ENCODE measurements at places on chromosomes 11 and 22.
A peak's percentile ranks its signal among the peaks of the same experiment; 100 is the strongest.

DNA sequence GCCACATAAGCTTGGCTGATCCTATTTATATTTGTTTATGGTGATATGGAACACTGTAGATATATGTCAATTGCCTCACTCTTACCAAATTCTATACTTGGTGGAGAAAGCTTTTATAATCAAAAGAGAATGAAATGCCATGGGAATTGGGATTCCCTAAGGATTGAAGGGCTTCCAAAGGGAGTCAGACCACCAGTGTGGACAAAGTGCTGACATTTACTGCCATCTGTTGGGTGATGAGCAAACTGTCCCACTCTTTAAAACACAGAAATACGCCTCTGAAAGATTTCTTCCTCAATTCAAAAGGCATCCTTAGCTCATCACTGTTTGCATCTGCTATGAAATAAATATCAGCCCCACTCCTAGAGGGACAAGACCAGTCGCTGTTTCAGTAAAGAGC lies 7.1 kb downstream of the SLC1A2 start:
- no peak for DNase-seq

- DNase-seq = no peak
Observed at GRCh38 chr11:46038529-46038928, 82.7 kb downstream of the PHF21A start.

GRCh38 chr11:1998290-1998689 lies 648 bp upstream of the H19 start:
- DNase-seq = no peak

- DNase-seq = peak; percentile 43
Observed at GRCh38 chr11:33857933-33858371, 33.9 kb downstream of the LMO2 start.

DNA sequence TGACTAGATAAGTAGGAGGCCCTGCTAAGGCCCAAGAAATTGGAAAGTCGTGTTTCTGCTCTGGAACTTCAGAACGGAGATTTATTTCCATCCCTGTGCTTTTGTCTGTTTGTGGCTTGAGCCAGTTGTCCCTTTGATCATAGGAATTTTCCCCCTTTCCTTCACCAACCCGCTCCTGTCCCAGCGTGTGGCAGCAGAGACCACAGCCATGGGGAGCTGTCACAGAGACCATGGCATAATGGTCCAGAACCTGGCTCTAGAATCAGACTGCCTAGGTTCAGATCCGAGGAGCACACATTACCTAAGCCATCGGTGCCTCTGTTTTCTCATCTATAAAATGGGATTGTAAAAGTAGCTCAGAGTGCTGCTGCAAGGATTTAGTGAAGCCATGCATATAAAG lies 128.1 kb downstream of the GALNT18 start:
- DNase-seq = no peak

- no peak for DNase-seq
Observed at GRCh38 chr11:19961225-19961624, 199.1 kb downstream of the DBX1 start.

- DNase-seq = no peak
Observed at GRCh38 chr11:14218728-14219127, 140.3 kb downstream of the RRAS2 start.

GRCh38 chr22:44459041-44459440 lies 39.0 kb downstream of the RTL6 start:
- no peak for DNase-seq

DNA sequence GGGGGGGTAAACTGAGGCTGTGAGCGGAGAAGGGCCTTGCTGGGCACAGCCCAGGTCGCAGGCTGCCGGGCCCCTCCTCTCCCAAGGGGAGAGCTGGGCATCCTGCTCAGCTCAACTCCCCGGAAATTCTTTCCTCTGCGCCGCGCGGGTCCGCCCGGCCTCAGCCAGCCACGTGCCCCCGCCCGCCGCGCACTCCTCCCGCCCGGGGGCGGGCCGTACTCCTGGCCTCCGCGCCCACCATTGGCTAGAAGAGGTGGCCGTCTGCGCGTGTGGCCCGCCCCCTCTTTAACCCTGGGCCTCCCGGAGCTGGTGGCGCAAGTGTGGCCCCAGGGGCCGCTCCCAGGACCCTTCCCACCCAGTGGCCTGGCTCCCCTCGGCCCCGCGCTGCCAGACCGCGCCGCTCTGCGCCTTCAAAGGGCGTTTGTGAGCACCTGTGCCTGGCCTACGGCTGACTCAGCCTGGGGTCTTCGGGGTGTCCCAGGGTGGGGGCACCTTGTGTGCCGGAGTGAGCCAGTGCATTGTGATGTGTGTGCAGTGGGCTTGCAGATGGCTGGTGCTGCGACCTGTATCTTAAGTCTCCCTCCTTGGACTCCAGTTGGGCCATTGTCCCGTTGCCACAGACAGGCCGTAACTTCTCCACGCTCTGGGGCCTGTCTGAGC lies 2.0 kb downstream of the MRGPRF start:
- DNase-seq = no peak

GRCh38 chr22:44319685-44320084 lies 6.9 kb upstream of the SHISAL1 start:
- no peak for DNase-seq

DNA sequence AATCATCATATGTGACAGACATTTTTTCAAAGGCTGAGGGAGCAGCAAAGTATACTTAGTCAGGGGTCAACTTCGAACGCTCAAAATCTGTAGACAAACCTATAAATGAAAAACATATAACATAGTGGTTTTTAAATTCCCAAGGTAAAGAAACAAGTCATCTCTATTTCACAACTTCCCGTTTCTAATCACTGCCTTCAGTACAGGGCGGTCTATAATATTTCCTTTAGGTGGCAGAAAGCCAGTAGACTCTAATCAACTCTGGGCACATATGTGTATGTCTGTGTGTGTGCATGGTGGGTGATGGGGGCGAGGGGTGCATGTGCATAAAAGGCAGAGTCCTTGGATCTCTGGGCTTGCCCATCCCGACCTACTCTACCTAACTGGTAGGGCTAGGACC lies 55.0 kb upstream of the ARFGAP3 start:
- DNase-seq = no peak

DNA sequence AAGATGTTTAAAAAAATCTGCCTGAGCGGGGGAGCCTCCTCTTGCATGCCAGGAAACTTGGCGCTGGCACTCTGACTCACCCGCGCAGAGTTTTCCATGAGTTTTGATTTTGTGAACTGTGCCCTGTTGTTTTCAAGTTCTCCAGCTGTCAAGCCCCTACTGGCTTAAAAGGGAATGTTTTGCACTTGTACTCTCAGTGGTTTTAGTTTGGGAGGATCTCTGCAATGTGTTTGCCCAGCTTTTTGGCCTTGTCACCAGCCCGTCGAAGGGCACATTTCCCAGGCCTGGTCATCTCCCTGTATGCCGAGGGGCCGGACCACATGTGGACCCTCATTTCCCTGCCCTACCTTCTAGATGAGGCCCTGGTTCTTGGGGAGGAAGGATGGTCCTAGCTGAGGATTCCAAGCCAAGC lies 12.2 kb downstream of the MRGPRF start:
- no peak for DNase-seq

DNA sequence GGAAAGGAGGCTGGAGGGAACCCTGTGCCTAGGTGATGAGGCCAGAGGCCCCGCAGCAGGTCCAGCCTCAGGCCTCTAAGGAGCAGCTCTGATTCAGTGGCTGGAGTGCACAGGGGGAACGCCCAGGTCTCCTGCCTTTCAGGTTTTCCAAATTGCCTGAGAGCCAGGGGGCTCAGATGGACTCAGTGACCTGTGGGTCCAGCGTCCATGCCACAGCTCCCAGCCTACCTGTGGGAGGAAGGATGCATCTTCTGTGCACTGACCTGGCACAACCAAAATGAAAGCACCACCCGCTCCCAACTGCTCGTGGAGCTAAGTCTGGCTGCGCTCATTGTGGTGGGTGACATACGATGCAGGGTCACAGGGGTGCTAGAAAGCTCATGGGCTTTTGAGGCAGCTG lies 82.8 kb downstream of the FEZ1 start:
- DNase-seq = no peak

DNA sequence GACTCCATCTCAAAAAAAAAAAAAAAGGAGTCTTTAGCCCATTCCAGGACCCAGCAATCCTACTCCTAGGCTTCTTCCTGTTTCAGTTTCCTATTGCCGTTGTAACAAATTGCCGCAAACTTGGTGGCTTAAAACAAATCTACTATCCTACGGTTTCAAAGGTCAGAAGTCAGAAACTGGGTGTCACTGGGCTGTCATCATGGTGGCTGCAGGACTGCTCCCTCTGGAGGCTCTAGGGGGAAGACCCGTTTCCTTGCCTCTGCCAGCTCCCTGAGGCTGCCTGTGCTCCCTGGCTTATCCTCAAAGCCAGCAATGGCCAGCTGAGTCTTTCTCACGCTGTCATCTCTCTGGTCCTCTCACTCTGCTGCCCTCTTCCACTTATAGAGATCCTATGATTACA lies 8.7 kb upstream of the DAGLA start:
- no peak for DNase-seq

DNA sequence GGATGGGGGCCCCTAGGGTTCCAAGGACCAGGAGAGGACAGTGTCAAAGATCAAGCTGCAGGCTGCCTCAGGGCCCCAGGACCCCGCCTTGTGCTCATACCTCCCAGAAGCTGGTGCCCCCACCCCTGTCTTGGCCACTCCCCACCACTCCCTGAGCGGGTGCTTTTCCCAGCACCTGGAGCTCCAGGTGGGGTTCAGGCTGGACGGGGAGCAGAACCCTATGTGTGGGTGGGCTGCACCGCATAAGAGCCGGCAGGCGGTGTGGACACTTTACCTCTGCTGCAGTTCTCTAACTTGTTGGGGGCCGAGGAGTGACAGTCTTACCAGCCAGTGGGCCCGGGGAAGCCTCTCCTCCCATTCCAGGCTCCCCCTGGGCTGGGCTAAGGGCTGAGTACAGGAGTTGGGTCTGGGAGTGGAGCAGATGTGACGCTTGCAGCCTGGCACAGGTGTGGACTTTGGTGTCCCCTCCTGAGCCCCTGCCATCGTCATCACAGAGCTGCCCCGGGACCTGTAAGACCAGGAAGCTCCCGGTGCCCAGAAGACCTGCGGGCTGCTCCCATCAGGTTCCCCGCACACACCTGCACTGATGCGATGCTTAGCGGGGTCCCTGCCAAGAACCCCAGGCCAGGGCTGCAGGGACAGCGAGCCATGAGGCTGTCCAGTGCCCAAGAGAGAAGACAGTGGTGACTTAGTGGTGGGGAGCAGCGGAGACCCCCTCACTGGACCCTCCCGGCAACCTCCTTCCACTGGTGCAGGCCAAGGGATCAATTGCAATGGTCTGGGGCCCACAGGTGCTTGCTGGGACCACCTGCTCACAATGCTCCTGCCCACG lies 674.5 kb downstream of the BRD1 start:
- no peak for DNase-seq

DNA sequence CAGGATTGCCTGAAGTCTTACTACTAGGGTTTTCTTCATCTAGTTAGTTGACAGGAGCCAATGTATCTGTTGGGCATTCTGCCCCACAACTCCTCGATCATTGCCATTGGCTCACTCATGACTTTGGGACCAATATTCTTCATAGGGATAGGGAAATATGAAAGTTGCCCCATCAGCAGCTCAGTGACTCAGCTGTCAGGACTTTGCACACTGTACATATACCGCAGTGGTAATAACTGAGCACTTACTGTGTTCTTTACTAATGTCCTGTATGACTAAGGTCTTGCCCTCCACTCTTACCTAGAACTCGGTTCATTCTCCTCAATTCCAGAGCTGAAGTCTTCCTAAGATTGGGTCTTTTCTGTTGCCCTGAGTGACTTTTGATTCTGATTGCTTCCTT lies 46.8 kb upstream of the PGR start:
- DNase-seq = no peak

GRCh38 chr11:78828676-78829075 lies 254.0 kb upstream of the NARS2 start:
- no peak for DNase-seq

GRCh38 chr11:92819830-92820229 lies 149.6 kb upstream of the MTNR1B start:
- DNase-seq = no peak

GRCh38 chr11:74322667-74323066 lies 11.2 kb upstream of the P4HA3 start:
- no peak for DNase-seq

DNA sequence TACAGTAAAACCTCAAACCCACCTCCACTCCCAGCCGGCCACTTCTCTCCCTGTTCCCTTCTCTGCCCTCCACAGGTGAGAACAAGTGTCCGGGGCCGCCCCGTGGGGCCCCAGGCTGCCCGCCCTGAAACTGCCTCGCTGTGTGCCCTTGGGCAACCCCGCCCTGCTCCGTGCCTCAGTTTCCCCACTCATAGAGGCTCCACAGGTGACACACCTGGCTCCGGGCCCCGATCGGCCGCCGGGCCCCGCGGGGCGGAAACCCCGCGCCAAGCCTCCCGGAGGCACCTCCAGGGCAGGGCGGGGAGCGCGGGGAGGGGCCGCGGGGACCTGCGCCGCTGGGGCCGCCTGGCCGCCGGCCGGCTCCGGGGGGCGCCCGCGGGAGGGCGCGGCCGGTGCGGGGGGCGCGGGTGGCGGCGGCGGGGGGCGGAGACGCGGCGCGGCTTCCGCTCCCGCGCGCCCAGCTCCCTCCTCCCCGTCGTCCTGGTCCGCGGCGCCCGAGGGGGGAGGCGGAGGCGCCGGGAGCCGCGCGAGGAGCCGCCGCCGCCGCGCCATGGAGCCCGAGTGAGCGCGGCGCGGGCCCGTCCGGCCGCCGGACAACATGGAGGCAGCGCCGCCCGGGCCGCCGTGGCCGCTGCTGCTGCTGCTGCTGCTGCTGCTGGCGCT lies at the start of gene LRP5:
TSS of gene LRP5 (plus strand) at position 475 of the 663 bp plus-strand sequence. CDS start at position 599, 124 bp downstream.
- DNase-seq = no peak

- DNase-seq = peak; percentile 57
Observed at GRCh38 chr11:63536669-63537292, at the start of gene PLAAT4. Gene PLAAT4, plus strand, starts transcription at chr11:63536808. Its CDS starts 61 bp downstream, at chr11:63536869.

GRCh38 chr11:61873588-61874376 lies 17.6 kb downstream of the FADS3 start:
- no peak for DNase-seq

DNA sequence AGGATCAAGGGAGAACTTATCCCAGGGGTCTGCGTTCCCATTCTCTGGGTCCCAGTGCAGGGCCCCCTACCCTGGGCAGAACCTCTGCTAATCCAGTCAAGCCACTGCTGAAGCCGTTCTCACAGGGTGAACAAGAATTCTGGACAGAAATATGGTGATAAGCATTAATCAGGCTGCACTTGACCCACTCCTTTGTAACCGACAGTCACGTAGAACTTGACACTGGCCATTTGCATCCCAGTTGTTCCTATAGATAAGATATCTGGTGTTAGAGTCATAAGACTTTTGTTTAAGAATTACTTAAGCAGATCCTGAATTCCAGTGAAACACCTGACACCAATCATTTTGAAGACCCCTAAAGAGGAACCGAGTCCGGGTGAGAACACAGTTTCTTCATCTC lies 107.5 kb upstream of the THY1 start:
- no peak for DNase-seq

DNA sequence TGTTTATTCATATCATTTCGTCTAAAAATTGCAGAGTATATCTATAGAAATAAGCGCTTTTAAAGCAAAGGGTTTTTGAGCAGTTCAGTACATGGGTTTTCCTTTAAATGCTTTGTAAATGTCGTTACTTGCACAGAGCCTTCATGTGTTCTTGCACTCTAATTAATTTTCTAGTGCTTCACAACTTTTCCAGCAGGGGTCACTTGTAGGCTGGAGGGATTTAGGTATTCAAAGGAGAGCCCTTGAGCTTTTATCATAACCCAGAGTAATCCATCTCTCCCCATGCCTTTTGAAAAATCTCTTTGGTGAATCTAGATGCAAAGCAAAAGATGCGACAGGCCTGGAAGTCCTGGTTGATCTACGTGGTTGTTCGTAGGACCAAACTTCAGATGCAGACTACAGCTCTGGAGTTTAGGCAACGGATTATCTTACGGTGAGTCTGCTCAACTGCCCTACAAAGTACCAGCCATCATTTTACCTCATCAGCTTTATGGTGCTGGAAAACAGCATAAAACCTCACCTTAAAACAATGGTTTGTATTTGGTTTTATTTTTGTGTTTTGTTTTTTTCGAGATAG lies 60.4 kb downstream of the SFI1 start:
- DNase-seq = no peak

- DNase-seq = no peak
Observed at GRCh38 chr11:64619811-64620380, 28.9 kb downstream of the SLC22A12 start.

Data from CD8-positive, alpha-beta memory T cell (primary cell).